ENCODE measurements at places on chromosomes 12 and 14.

DNA sequence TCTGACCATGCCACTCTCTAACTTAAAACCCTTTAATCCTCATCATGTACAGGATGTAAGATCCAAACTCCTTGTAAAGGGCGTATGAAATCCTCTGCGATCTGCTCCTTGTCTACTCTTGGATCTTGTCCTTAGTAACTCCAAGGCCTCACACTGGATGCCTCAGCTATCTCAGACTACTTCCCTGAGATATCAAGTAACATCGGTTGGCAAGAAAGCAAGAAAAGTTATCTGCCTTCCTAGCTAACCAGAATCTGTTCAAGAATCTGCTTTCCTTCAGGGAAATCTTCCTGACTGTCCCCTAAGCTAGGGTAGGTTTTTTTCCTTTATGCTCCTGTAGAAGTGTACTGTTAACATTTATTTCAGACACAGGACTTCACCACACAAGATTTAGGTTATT, 82.6 kb downstream of the TAOK3 start:
- ATAC-seq = no peak

DNA sequence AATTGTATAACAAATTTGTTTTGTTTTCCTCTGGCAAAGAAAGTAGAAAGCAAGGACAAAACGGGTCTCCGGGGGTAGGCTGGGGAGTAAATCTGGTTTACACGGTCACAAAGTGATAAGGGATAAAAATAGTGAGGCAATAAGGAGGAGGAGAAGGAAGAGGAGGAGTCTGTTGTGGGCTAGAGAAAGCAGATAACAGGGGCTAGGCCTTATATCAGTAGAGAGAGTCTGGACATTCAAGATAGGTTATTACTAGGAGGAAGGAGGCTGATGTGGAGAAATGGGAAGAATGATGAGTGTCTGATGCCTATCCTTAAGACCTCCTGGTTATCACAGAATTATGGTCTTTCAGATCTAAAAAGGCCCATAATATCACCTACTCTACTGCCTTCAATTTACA, 83.2 kb upstream of the SSTR1 start:
- ATAC-seq = no peak

GRCh38 chr12:26198742-26199141, 3.4 kb downstream of the SSPN start:
- peak; percentile 48 for ATAC-seq

- no peak for ATAC-seq
Measured at GRCh38 chr14:82565825-82566224, 1032.2 kb upstream of the SEL1L start.

- ATAC-seq = no peak
Measured at GRCh38 chr12:6894321-6894720, 10.3 kb upstream of the LRRC23 start.

DNA sequence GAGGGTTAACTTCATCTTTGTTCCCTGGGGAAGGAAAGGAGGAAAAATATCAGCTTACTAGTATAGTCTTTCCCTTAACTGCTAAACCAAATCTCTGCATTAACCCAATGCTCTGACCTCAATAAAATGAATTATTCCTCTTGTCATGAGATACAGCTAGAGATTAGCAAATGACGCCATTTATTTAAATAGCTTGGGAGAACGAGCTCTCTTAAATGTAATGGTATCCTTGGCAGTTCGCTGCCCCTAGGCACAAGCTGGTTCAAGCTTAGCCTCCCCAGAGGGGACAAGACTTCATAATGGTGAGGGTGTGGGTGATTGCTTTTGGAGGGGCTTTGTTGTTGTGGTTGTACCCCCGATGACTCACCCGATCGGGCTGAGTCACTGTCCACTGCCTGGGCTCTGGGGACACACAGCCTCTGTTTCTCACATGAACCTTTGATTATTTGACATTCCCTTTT, 19.6 kb downstream of the FNTB start:
- no peak for ATAC-seq

DNA sequence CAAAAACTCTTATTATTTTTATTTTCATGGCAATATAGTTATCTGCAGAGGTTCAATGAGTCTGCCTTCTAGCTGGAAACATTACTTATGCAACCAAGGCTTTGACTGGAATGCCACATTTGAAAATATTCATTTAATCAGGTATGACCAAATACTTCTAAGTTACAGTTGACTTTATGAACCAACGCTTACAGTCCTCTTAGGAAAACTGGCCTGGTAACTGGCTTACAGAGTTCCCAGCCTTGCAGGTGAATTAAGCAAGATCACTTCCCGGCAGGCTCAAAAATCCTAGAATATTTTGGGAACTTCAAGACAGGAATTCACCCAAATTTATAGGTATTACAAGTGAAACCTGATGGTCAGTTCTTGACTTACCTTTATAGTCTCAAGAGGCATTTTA, 12.3 kb downstream of the LRP6 start:
- no peak for ATAC-seq

DNA sequence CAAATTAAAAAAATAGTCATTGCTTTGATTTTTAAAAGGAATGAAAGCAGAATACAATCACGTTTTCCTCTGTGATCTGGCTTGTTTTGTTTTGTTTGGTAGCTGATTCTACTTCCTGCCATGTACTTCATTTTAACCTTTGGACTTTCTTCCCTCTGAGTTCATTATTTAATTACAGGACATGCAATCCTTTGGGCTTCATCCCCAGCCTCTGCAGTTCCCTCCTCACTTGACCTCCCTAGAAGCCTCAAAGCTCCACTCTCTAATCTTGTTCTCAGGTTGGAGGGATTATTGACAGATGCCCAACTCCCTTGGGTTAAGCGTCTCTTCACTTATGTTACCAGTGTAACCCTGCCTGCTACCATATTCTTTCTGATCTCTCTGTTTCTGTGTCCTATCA, 967.9 kb upstream of the SEL1L start:
- peak; percentile 35 for ATAC-seq

GRCh38 chr14:59150990-59151389, 37.5 kb upstream of the DAAM1 start:
- ATAC-seq = no peak

DNA sequence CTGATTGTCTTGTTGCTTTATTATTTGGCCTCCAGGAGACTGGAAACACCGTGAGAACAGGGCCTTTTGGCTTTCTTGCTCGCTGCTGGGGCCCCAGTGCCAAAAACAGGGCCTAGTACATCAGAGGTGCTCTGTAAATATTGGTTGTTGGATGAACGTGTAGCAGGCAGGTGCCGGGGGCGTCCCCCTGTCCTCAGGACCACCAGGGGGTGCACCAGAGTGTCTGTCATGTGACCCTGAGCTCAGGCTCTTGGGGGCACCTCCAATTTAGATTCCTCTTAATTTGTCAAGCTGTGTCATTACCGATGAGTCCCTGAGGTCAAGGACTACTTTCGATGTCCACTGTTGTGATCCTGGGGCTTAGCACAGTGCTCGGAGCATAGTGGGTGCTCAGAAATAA, 87.1 kb downstream of the ACACB start:
- ATAC-seq = no peak

- ATAC-seq = no peak
Measured at GRCh38 chr14:94394025-94394493, 5.7 kb upstream of the SERPINA1 start.

- no peak for ATAC-seq
Measured at GRCh38 chr12:39314547-39314946, 128.4 kb downstream of the KIF21A start.

- no peak for ATAC-seq
Measured at GRCh38 chr12:129885287-129885686, 18.5 kb downstream of the TMEM132D start.

GRCh38 chr12:62332598-62332997, 72.4 kb downstream of the USP15 start:
- ATAC-seq = no peak

- no peak for ATAC-seq
Measured at GRCh38 chr14:35988972-35989690, 163.0 kb downstream of the BRMS1L start.

DNA sequence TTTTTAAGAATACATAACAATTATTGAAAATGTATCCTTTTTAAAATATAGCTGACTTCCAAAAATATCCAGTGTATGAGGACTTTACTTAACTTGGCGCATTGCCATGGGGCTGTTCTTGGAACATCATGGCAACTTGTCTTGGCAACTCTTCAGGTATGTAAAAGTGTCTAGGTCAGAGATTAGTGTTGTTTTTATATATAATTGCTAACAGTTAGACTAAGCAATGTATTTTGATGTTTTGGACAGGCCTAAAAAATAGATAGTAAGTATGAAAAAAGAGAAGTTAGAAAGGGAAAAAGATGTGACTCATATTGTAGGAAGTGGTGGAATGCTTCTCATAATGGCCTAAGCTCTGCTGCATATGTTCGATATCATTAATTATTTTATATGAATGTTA, 70.9 kb downstream of the MON2 start:
- no peak for ATAC-seq

GRCh38 chr14:87018294-87018693, 974.7 kb downstream of the GALC start:
- no peak for ATAC-seq

DNA sequence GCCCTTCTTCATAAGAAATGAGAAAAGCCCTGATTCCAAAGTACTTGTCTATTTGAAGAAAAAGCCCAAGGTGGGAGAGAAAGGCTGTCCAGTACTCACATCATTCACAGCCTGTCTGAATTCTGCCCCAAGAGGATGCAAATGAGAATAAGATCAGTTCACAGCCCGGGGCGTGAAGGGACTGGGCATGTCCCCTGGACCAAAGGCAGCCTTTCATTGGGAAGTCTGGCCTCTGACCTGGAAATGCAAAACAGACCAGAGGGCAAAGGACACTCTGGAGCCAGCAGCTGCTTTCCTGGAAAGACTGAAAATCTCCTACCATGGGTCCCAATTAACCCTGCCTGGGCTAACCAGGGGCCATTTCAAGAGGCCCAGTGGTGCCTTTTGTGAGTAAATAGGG, 191.2 kb upstream of the PELI2 start:
- no peak for ATAC-seq

DNA sequence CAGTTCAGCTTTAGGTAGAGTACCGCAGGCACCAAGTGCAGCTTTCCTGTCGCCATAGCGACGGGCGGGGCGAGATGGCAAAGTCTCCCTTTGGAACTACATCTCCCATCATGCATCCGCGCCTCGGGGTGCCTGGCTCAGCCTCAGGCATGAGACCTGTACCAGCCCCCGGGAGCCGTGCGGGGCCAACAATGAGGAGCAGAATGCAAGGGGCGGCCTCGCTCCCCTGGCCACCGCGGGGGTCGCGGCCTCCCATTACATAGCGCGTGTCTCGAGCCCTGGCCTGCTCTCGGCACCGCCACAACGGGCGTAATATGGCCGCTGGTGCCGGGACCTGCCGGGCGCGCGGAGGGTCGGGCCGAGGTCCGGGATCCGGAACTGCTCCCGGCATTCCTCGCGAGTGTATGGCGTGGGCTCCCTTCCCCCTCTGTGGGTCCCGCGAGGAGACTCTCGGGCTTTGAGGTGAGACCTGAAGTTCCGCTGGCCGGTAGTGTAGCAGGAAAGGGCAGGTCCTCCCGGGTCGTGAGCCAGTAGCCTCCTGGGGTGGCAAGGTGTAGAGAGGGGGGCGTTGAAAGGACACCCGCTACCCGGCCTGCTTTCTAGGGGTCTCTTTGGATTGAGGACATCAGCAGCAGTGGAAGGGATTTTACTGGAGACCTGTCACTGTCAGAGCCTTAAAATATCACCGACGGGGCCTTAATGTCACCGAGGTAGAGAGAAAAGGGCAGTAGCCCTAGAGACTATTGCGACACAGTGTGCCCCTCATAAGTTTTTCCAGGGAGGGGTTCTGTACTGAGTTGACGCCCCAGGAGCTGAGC, at the start of gene THTPA:
Gene THTPA (plus strand): TSS at position 390 of the 818 bp plus-strand sequence. CDS start 487 bp downstream, outside the sequence.
- ATAC-seq = peak; percentile 95

- ATAC-seq = no peak
Measured at GRCh38 chr14:36605506-36605857, 23.1 kb upstream of the NKX2-8 start.

DNA sequence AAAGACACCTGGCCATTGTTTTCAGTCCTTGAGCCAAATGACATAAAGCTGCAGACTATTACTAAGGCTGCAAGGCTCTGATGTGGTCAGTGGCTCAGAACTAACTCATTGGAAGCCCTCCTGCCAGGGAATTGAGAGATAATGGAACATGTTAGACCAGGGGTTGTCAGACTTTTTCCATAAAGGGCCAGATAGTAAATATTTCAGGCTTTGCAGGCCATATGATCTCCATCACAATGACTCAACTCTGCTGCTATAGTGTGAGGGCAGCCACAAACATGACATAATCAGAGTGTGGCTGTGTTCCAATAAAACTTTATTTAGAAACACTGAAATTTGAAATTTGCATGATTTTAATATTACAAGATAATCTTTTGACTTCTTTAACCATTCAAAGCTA, 140.3 kb downstream of the TMEM30B start:
- ATAC-seq = no peak

DNA sequence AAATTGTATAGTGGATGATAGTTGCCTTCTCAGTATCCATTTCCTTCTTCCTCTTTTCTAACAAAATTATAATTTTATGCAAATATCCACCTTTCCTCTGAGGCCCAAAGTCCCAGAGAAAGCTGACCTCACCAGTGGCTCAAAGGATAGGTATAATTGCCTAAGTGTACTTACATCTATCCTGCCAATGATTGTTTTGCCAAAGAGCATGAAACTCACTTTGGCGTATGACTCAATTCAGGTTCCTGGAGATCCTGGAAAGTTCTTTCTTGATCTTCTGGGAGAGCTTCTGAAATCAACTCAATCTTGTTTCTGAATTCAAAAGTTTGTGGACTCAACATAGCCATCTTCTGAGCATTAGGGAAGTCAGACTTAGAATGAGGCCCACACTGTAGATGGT, 10.5 kb upstream of the RBM25 start:
- ATAC-seq = no peak

DNA sequence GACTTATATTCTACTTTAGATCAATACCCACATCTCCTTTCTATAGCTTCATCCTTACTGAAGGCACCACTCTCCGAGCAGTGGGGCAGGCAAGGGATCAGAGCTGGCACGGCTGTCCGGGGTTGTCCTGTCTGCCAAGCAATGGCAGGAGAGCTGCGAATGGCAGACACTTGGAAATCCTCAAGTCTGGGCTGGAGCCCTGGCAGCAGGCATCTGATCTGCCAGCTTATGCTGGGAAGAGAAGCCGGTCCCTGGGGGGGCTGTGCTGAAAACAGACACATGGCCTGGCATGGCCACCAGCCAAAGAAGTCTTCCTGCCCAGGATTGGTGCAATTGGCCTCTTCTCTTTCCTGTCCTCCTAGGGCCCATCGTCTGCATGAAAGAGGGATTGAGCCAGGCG, 280.2 kb upstream of the PWP1 start:
- ATAC-seq = no peak

- no peak for ATAC-seq
Measured at GRCh38 chr12:52892207-52892852, 12.5 kb downstream of the KRT8 start.

DNA sequence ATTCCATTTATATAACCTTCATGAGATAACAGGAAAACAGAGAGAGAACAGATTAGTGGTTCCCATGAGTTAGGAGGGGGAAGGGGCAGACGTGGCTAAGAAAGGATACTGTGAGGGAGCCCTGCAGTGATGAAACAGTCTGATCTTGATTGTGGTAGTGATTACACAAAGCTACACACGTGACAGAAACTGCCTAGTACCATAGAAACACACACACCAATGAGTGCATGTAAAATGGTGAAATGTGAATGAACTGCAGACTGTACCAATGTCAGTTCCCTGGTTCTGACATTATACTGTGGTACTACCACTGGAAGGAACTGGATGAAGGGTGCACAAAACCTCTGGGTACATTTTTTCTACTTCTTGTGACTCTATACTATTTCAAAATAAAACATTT, 36.9 kb downstream of the NRDE2 start:
- no peak for ATAC-seq

Measured in gastroesophageal sphincter (tissue), 4 donors.